Kidney glomerular epithelial cell (primary cell): ENCODE measurements at places on chromosomes 3 and 15.
A peak's percentile ranks its signal among the peaks of the same experiment; 100 is the strongest.

GRCh38 chr3:183212096-183212495, 41.0 kb upstream of the B3GNT5 start:
- no peak for DNase-seq

GRCh38 chr3:112132554-112132953, 494 bp downstream of the GCSAM start:
- no peak for DNase-seq

GRCh38 chr15:55789066-55789660, 46.2 kb upstream of the PRTG start:
- DNase-seq = no peak

GRCh38 chr3:185813691-185814215, 11.1 kb downstream of the IGF2BP2 start:
- DNase-seq = no peak

- DNase-seq = no peak
These were observed 127.7 kb upstream of the SLC24A5 start for GRCh38 chr15:47993051-47993450.

GRCh38 chr15:89489376-89489775, 7.0 kb downstream of the RHCG start:
- DNase-seq = no peak

GRCh38 chr3:127719369-127719768, 46.6 kb downstream of the ABTB1 start:
- DNase-seq = no peak

DNA sequence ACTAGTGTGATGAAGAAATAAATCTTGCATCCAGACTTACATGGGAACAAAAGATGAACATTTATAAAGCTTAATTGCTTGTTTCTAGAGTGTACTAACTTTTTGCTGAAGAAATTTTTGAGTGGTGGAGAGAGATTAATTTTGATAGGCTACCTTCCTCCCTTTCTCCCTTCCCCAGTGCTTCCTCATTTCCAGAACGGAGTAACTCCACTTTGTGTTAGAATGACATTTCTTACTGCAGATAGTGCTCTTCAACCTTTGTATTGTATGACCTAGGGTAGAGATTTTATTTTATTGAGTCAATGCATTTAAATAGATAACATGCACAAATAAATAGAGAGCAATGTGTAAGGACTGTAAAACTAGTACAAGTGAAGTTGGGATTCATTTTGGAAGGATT, 1.9 kb downstream of the ATP1B3 start:
- DNase-seq = no peak

DNA sequence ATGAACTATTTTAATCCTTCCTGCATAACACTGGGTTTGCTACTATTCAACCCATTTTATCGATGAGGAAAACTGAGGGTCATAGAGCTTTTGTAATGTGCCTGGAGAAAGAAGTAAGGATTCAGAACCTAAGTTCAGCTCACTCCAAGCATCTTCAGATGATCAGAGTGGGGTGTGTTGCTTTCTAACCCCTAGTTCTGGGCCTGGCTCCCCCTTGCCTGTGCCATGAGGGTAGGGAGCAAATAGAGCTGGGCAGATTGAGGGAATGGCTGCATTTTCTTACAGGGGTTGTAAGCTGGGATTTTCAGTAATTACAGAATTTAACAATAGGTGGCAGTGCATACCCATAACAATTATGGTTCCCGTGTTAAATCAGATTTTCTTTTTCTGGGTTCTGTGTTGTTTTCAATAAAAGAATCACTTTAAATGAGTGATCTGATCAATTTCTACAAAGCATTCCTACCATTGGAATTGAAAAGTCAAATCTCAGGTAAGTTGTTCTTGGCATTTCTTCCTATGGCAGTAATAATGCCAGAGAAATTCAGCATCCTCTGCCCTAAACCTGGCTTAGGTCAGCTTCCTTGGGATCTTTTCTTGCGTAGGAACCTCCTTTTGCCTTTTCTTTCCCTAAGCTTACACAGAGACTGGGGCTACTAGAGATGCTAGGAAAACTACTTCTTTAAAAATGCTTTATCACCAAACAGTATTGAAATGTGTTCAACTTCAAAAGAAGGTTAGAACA, 103.8 kb upstream of the IL12A start:
- DNase-seq = peak; percentile 69

GRCh38 chr3:126895178-126896066, 87.5 kb upstream of the PLXNA1 start:
- DNase-seq = no peak
